HEK293T (cell line): ENCODE measurements at places on chromosomes 3 and 15.

GRCh38 chr3:88879905-88880304, 227.5 kb upstream of the EPHA3 start:
- DNase-seq = no peak

DNA sequence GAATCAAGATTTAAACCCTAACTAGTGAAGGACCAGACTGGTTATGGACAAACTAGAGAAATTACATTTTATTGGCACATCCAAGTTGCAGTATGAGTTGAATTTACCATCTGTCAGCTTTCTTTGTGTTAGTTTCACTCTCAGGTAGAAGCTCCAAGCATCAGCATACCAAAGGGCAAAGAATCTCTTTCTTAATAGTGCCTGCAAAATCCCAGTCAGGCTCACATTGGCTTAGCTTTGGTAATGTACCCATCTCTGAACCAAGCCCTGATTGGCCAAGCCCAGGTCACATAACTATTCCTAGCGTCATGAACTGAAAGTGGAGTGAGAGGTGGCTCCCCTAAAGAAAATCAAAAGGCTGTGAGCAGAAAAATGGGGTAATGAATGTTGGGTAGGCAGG, 66.9 kb downstream of the CCNL1 start:
- DNase-seq = no peak

DNA sequence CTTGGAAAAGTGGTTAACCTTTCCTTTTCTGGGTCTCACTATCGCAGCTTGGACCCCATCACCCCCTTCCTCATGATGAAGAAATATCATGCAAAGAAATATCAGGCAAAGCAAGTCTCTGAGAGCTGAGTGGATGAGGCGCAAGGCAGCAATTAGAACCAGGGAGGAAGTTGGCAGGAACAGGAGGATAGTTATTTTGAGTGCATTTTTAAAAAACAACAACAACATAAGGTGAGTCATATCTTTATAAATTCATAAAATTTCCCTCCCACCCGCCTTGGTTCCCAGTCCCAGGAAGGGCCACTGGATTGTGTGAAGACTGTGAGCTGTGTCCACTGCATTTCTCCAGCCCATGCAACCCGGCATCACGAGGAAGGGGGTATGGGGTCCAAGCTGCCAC, 316.9 kb upstream of the TLE3 start:
- no peak for DNase-seq

GRCh38 chr15:92184679-92185230, 208.9 kb upstream of the ST8SIA2 start:
- no peak for DNase-seq

- DNase-seq = no peak
Measured at GRCh38 chr15:45729141-45729540, 94.3 kb downstream of the SQOR start.

- no peak for DNase-seq
Measured at GRCh38 chr3:170531657-170532335, 54.1 kb downstream of the SLC7A14 start.

- no peak for DNase-seq
Measured at GRCh38 chr3:59920822-59921221, 871.0 kb upstream of the CFAP20DC start.

DNA sequence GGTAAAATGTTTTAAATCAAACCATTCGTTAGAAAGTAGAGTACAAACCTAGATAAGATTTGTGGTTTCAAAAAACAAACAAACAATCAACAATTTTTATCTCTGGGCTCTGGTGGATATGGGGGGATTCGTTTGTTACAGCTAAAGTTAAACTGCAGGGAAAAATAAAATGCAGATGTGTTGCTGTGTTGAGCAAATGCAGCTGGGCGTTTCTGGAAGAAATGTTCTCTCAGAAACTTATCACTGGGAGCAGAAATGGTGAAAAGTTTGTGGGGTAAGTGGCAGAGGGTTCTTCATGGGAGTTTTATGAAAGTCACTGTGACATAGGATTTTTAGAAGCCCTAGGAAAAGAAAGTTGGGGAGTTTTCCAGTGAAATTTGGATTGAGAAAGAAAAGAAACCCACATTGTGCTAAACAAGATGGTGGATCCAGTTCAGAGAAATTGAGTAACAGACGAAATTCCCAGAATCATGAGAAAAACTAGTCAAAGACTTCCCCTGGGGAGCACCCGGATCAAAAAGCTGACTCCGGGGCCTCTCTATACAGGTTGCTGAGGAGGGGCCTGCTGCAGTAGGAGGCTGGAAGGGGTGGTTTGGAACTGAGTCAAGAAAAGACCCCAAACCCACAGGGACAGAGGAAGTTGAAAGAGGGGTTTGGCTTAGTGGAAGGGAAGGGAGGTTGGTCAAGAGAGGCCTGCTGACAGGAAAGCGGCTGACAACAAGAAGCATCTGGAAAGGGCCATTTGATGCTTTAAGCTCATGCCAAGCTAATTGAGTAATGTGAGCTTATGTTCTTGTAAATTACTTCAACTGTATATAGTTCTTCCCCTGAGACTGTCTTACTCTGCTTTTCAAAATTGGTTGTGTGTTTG, 108.7 kb downstream of the RARB start:
- no peak for DNase-seq

GRCh38 chr3:71339049-71339448, 244.5 kb downstream of the FOXP1 start:
- DNase-seq = no peak
